Adrenal gland (tissue), 19 donors: ENCODE measurements at places on chromosomes 6 and 20. TPM values are rescaled to one million over a fixed set of nuclear protein-coding genes. Genes with fewer than 3 reads are reported as not detected.

Gene HLA-DQA1
- 135 TPM for total RNA-seq

Gene BANF2
- total RNA-seq: not detected

Gene C20orf144
- not detected for total RNA-seq

Gene ENPP1
- 10.7 TPM for total RNA-seq

Gene METTL24
- 4.4 TPM for total RNA-seq

- no peak for DNase-seq
Measured at GRCh38 chr6:150641398-150642139, 41.9 kb downstream of the PLEKHG1 start.

DNA sequence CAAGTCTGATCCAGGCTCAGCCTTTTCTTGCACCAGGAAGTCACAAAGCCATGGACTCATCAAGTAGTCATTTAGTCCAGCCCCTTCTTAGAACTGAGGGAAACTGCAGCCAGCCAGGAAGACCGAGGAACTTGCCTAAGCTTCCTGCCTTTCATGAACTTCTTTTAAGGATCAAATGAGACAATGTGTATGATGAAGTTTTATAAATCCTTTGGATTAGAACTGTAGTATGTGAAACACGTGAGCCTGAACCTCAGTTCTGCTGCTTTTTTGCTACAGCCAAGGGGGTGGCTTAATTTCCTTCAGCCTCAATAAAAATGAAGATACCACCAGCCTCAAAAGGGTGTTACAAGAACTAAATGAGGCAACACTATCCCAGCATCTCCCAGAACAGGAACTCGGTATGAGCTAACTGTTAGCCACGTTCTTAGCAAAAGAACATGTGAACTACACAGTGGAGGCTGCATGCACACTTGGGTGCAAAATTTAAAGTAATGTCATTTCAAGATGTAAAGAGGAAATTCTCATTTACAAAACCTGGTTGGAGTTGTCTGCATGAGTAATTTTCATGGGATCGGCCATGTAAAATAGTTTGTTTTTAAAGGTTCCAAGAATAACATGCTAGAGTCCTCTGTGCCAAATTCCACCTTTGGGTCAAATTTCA, 76.0 kb upstream of the TBC1D7 start:
- DNase-seq: no peak

- DNase-seq: no peak
Measured at GRCh38 chr20:16926626-16927430, 178.7 kb downstream of the OTOR start.

DNA sequence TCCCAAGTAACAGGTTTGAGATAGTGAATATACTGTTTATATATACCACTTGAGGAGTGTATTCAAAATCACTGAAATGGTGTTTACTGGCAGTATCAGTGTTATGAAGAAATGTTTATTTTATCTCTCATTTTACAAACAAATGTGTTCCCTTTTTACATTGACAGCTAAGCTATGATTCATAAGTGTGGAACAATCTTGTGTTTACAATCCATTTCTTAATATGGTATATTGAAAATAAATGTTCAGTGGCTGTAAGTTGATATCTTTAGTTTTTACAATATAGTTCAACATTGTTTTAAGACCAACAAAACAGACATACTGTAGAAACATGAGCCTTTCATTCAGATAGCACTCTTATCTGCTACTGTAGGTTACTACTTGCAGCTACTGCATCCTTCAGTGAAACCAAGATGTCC, 14.3 kb downstream of the PHF3 start:
- DNase-seq: no peak

DNA sequence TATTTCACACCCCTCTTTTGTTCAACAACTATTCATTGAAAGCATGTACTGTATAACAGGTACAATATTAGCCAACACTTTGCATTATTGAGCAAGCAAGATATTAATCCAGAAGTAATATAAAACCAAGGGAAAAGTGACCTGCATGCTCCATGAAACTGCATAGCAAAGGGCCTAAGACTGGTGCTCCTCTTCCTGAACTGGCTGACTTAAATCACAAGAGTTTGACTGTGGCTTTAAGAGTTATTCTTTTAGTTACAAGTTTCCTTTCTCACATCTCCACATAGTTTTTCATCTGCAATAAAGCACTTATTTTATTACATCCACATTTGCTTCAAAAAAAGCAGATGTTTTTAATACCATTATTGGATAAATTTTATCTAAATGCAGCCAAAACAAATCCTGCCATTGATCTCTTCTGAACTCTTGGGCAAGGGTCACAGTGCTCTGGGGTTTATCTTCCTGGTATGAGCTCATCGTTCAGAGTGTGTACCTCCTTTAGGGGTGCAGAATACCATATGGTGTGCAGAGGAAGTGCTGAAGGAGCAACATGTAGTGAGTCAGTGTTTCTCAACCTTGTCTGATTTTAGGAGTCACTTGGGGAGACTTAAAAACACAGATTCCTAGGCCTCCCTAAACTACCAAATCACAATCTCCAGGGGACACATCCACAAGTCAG, 1225.9 kb upstream of the MAP3K7 start:
- DNase-seq: no peak

DNA sequence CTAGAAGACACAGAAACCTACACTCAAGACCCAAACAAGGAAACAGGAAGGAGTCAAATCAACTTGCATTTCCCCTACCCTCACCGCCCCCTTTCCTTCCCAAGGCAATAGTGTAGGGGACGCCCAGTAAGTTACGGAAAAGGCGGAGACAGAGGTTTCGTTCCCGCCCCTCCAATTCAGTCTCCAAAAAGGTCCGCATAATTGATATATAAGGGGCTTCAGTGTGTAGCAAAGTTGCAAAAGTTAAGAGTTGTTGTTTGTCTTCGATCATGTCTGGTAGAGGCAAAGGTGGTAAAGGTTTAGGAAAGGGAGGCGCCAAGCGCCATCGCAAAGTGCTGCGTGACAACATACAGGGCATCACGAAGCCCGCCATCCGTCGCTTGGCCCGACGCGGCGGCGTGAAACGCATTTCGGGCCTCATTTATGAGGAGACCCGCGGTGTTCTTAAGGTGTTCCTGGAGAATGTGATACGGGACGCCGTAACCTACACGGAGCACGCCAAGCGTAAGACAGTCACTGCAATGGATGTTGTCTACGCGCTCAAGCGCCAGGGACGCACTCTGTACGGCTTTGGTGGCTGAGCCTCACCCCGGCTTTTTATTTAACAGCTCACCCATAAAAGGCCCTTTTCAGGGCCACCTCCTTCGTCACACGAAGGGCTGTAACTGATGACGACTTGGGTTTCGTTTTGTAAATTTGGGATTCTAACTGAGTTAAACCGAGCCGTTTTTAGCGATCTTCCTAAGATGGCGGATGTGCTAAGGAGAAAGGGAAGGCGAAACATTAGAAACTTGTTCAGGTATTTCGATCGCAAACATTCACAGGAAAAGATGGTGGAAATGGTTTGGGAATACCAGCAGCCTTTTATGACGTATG, 124.6 kb upstream of the BTN3A2 start:
- peak; percentile 69 for DNase-seq

DNA sequence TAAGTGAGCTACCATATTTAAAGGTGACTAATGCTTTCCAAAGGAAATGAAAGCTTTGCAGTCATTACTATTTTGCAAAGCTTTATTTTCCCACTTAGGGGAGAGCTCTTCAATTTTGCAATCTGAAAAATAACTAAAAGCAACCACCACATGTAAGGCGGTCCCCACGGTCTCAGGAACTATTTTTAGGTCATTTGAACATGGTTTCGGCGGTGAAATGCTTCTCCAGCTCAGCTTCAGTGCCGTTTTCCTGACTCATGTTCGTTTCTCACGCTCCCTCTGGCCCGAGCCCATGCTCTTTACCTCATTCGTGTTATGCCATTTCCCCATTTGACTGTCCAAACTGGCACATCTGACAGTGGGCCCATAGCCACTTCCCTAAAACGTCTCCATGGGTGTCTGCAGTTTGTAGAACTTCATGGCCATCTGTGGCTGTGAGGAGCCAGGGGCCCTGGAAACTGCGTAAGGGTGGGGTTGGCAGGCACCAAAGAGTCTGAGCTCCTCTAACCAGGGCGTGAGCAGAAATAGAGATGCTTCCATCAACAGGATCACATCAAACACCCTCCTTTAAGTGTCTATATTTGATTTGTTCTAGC, 46.5 kb downstream of the ADTRP start:
- DNase-seq: peak; percentile 61

- DNase-seq: peak; percentile 63
Measured at GRCh38 chr6:157715728-157716164, 107.3 kb upstream of the SNX9 start.

DNA sequence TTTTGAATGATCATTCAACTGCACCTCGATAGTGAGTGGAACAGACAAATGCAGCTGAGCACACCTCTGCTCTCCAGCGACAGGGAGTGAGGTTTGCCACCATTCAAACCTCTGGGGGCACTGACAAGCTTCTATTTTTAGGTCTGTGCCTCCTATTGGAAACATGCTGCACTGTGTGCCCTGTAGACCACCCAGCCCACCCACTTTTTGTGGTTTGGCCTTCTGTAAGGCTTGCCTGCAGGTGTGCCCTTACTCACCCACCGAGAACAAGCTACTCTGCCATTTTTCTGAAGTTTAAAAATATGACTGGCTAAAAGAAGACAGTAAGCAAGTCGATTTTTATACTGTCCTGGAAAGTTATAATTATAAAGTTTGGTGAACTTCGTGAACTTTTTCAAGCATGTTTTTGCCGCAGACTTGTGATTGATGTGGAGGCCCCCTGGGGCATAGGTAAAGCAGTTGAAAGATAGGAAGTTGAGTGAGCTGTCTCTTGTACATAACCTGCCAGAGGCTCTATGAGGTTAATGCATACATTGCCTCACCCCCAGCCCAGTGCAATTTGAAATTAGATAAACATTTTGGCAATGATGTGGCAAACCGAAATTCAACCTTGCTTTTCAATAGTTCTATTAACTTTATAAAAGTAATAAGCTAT, 53.8 kb downstream of the ADGRG6 start:
- no peak for DNase-seq

DNA sequence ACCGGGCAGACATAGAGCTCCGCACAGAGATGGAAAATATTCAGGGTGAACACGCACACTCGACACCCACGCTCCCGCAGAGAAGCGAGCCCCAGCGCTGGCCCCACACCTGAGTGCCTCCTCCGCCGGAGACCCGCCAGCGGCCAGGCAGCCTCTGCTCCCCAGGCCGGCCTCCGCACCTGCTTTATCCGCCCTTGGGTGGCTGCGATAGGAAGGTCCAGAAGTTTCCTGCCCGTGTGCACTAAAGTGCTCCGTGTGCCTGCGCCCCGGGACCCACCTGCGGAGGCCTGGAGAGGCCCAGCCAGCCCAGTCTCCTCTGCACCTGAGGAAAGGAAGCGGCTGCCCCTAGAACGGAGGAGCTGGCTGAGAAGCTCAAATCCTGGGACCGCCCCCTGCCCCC, 10.8 kb upstream of the FOXC1 start:
- DNase-seq: no peak

DNA sequence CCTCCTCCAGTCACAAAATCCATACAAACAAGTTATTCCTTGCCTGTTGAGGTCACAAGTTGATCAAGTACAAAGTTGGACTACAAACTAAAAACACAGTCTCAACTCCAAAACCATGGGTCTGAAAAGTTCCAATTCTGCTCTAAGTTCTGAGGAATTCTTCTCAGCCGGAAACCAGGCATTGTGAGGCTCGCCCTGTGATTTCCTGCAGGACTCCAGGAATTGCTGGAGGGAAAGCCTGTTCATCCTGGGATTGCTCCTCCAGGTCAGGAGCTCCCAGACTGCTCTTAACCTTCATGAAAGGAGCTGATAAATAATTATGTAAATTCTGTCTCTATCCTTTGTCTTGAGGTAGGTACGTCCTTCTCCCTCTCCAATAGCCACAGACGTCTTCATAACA, 8.5 kb downstream of the TRAM2 start:
- no peak for DNase-seq

DNA sequence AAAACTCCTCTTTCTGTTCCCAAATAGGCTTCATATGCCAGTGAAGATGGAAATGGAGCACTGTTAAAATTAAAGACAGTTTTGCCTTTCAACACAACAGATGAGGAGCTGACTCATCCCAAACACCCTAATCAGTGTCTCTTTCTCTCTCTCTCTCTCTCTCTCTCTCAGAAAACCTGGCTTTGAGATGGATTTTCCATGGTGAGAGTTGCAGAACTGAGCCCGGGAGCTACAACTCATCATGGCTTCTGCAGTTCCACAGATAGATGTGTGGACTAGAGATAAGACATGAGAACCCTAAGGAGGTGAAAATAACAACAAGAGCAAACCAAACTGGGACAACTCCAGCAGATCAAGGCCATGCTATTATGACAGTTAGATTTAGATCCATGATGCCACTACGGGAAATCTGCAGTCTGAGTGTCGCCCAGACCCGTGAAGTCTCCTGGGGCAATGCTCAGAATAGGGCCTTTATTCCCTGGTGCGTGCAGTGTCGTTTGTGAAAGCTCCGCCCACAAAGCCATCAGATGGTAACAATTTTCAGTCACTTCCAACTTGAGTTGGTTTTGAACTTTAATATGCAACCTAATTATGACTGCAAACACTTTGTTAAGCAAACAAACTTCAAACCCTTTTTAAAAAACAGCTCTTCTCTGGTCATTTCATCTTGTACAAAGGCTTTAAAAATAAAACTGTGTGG, 338.2 kb upstream of the PREP start:
- peak; percentile 25 for DNase-seq

DNA sequence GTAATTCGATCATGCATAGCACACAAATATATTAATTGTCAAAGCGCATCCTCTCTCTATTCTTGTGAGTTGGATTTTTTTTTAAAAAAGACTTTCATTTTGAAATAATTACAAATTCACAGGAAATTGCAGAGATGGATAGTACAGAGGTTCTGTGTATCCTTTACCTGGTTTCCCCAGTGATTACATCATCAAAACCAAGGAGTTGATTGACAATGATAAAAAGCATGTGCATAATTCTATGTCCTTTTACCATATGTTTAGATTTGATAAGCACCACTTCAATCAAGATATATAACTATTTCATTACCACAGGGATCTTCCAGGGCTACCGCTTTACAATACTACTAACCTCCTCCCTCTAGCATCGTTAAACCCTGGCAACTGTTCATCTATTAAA, 40.2 kb downstream of the CCN2 start:
- no peak for DNase-seq

DNA sequence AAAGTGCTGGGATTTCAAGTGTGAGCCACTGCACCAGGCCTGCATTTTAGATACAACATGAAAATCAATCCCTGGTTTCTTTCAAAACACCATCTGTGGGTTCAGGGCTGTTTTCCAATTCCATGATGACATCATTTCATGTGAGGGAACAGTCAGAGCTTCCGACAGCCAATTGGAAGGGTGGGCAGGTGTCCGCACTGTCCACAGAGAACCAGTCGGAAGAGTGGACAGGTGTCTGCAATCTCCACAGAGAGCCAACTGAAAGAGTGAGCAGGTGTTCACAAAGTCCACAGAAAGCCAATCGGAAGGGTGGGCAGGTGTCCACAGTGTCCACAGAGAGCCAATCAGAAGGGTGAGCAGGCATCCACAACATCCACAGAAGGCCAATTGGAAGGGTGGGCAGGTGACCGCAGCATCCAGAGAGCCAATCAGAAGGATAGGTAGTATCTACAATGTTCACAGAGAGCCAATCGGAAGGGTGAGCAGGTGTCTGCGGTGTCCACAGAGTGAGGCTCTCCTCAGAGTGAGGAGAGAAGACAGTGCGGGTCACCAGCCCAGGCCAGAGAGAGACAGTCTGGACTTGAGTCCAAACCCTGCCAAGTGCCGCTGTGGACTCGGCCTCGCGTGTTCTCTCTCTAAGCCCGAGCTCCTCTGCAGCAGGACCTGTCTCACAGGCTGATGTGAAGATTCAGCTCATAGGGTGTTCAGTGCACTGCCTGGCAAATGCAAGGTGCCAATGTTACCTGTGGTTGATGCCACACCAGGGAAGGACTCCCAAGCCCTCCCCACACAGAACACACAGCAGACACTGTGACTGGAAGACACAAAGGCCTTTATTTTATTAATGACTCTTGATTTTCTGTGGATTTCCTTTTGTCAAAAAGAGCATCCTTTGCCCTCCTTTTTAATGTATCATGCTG, 57.3 kb downstream of the DLL1 start:
- DNase-seq: no peak
